ENCODE measurements at places on chromosomes 4 and X. TPM values are rescaled to one million over a fixed set of nuclear protein-coding genes. Genes with fewer than 3 reads are reported as not detected.

- DNase-seq = no peak
Measured at GRCh38 chr4:77023920-77024319, 51.9 kb downstream of the CCNI start.

- DNase-seq = no peak
Measured at GRCh38 chr4:183909801-183910200, 4.7 kb downstream of the STOX2 start.

- no peak for DNase-seq
Measured at GRCh38 chr4:182869697-182870096, 47.5 kb downstream of the DCTD start.

DNA sequence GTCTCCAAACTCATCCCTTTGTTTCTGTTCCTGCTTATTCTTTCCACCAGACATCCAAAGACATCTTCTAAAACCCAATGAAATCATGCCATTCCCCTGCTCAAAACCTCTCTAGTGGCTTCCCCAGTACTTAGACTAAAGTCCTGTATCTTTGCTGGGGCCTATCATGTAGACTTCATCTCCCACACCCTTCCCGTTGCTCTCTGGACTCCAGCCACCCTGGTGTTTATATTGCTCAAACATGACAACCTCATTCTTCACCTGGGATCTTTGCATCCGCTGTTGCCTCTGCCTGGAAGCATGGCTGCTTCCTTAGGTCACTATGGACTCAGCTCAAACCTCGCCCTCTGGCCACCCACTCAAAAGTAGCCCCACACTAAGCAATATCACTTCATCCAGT is 23.7 kb downstream of the TBC1D1 start:
- no peak for DNase-seq

DNA sequence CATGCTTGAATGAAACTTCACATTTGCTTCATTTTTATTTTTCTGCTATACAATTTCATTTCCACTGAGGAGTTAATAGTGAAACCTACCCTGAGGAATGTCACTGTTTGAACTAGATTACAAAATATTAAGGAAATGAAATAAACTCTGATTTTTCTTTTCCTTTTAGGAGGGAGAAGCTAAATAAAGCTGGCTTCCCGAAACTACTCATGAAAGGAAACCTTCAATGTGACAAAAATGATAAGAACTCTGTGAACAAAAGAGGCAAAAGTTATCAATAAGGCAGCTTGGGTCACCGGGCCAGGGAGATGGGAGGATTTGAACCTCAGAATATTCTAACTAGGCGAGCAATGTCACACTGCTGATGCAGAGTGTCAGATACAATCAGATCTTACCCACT is 185.2 kb downstream of the APBB2 start:
- DNase-seq = no peak

DNA sequence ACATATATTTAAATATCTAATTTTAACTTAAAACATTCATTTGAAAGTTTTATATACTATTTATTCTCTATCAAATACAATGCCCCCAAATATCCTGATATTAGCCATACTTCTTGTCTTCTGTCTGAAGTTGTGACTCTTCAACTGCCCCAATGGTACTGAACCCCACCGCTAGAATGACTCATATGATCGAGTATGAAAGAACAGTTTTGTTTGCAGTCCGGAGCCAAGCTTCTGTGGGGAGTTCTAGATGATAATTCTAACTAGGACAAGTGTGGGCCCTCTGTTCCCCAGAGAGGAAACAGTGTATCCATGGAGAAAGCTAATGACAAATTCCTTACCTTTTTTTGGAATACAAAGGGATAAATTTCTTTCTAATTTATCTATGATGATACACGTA is 24.7 kb upstream of the CT47A1 start:
- no peak for DNase-seq

- peak; percentile 51 for DNase-seq
Measured at GRCh38 chr4:168923526-168924194, 86.4 kb downstream of the CBR4 start.

DNA sequence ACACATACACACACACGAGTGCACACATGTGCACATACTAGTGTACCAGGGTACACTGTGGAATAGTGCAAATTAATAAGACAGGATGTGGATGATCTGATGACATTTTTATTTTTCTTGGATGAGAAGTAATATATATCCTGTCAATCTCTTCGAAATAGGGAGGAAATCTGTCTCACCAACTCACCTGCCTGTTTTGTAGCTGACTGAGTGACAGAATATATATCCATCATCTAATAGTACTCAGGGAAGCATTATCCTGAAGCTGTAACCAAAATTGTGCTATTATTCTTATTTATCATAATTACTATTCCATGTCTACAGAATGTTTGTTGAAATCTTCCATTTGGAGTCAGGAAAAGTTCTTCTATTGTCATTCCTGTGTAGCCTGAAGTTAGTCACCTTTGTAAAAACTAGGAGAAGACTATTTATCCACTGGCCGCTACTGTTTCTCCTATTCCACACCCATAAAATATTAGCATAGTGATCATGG is 888.0 kb downstream of the TRAM1L1 start:
- no peak for DNase-seq

GRCh38 chrX:154818916-154819770 is 13.9 kb upstream of the MPP1 start:
- no peak for DNase-seq

GRCh38 chrX:87846956-87847355 is 329.4 kb downstream of the KLHL4 start:
- DNase-seq = no peak

BANK1 gene
- polyA plus RNA-seq = 1.4 TPM

CXCL8 gene
- 2.1 TPM for polyA plus RNA-seq

ARHGEF6 gene
- polyA plus RNA-seq = 50.5 TPM

FGF16 gene
- not detected for polyA plus RNA-seq

CENPU gene
- polyA plus RNA-seq = 7.2 TPM
